Ecto neural progenitor cell (in vitro differentiated cells): ENCODE measurements at places on chromosomes 3 and 15.

DNA sequence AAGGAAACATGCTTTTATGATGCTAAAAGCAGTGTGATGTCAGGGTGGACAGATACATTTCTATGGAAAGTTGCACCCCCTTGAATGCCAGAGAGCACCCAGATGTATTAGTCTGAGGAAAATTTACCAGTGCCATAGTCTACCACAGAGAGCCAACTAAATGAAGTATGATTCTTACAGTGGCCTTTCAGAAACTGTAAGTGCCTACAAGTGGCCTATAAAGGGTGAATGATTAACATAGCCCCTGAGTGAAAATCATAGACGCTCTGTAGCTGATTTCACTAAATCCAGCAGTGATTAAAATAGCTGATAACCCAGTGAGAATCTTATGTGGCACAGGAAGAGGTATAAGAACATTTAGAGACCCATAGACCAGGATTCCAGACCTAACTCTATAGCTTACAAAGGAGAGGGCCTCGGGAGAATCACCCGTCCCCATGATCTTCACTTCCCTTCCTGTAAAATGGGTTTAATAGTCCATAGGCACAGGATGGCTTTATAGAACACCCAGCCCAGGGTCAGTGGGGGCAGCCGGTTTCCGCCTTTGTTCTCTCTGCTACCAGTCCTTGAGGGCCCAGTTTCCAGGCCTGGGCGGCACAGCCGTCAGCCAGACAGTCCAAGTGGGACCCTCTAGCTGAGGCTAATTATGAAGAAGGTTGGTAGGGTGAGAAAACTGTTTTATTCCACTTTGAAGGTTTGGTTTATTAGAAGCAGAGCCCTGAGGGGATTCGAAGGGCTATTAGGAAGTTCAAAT, 35.5 kb upstream of the CACNA2D3 start:
- DNase-seq = no peak

- DNase-seq = no peak
Measured at GRCh38 chr15:66630801-66631351, 65.1 kb upstream of the LCTL start.

GRCh38 chr3:13039213-13039896, 33.9 kb downstream of the IQSEC1 start:
- DNase-seq = no peak

DNA sequence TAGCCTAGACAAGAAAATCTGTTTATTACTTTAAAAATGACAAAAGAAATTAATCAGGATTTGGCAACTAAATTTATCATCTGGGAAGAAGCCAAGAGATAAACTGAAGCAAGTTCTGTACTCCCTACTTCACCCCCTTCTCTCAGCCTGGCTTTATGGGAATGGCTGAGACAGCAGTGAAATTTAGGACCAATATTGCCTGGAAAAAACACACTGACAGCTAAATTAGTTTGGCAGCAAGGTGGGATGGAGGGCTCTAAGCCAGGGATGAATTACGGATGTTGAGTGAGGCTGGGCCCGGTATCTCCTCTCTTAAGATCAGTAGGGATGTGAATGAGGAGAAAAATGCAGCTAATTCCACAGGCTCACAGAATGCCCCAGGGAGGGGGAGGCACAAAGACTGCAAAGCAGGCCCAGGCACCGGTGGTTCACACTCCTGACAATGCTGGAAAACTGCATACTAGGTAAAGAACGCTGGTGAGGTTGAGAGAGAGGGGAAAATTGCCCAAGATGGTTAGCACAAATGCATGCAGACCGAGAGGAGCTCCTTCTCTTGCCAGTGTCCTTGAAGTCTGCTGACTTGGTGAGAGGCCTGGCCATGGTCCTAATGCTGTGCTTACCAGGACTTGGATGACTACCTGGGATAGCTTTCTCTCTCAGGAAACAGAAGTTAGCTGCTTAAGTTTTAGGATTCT, 89.0 kb downstream of the WDR76 start:
- no peak for DNase-seq

DNA sequence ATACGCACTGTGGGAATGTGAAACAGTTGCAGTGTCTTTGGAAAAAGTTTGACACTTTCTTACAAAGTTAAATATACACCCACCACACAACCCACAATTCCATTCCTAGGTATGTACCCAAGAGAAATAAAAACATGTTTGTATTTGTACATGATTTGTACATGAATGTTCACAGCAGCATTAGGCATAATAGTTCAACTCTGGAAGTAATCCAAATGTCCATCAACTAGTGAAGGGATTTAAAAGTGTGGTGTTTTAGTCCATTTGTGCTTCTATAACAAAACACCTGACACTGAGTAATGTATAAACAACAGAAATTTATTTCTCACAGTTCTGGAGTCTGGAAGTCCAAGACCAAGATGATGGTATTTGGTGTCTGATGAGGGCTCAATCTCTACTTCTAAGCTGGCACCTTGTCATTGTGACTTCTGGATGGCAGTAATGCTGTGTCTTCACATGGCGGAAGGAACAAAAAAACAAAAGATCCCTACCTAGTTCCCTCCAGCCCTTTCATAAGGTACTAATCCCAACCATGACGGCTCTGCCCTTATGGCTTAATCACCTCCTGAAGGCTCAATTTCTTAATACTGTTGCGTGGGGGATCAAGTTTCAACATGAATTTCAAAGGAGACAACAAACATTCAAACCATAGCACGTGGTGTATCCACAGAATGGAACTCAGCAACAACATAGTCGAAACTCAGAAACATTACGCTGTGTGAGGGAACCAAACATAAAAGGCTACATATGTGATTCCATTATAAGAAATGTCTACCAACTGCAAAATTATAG, 120.5 kb downstream of the AQP9 start:
- DNase-seq = no peak

DNA sequence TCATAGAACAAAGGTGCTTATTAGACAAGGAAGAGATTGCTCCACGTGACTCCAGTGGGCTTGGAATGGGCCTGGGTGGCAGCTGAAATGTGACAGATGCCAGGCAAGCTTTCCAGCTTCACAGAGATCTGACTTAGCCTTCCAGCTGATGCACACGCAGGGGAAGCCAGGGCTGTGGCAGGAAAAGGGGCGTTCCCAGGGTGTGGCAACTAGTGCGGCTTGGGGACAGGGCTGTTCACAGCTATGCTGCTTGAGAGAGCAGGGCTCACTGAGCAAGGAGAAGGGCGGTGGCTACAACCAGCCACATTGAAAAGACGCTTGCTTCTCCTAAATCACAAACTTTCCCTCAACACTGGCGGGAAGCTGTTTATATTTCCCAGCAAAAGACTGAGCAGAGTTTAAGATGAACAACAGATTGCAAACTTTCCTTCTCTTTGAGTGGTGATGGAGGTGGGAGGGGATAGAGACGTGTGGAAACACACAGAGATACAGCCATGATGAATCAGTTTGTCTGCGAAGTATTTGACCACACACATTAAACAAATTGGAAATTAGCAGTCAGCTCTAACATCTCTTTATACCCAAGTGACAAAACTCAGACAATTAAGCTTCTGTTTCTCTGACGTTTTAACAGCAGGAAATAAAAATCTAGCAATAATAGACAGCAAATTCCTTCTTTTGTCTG, 127.5 kb downstream of the BDH1 start:
- DNase-seq = no peak

GRCh38 chr3:74442068-74442467, 172.4 kb downstream of the CNTN3 start:
- DNase-seq = no peak

- no peak for DNase-seq
Measured at GRCh38 chr3:25096536-25096935, 331.5 kb upstream of the RARB start.
